Stimulated activated CD8-positive, alpha-beta memory T cell treated with anti-CD3 and anti-CD28 coated beads, Interleukin-2, amount 100 ng/mL, for 1 hour (primary cell): ENCODE measurements at places on chromosomes 5 and 9.

DNA sequence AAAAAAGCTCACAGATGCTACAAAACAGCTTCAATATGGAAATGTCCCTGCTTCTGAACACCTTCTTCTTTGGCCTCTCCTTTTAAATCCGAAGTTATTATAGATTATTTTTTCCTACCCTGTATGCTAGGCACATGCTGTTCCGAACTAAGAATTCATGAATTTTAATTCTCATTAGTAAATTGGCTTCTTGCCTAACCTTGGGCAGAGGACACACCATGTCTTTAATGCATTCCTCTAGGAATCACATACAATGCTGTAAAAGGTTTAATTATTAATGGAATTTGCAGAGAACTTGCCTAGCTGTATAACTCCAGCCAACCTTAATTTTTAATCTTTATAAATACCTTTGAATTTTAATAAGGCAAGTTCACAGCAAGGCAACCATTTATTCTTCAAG lies 234.4 kb downstream of the NTRK2 start:
- DNase-seq = no peak

- no peak for DNase-seq
These were observed 188.2 kb downstream of the CRB2 start for GRCh38 chr9:123544007-123544827.

DNA sequence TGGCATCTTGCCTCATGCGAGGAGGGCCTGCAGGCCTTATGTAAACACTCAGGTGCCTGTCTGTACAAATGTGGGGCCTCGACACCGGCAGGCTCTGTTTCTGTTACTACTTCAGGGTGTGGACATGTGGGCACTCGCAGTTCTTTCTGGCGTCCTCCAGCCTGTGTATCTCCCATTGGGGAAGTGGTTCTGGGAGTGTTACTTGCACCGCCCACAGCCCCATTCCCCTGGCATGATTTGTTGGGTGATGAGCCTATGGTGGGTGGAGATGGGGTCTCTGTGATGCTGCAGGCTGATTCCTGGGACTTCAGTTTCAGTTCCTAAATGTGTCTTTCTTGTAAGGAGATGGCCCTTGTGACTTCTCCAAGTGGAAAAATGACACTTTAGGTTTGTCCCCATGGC lies 82.1 kb upstream of the PITX1 start:
- no peak for DNase-seq

DNA sequence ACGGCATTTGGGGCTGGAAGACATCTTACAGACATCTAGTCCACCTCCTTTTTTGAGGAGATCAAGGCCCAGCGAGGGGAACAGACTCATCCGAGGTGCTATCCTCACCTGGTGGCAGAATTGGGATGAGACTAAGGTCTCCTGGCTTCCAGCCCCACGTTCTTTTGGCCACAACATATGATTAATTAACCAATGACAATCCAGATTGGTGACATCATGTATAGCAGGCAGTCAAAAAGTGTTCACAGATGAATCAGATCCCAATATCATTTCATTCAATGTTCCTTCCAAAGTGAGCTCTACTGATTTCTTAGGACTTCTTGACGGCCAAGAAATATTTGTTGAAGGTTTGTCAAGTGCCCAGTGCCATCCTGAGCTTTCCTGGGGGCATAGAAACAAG lies 3.9 kb downstream of the CFAP77 start:
- DNase-seq = no peak

DNA sequence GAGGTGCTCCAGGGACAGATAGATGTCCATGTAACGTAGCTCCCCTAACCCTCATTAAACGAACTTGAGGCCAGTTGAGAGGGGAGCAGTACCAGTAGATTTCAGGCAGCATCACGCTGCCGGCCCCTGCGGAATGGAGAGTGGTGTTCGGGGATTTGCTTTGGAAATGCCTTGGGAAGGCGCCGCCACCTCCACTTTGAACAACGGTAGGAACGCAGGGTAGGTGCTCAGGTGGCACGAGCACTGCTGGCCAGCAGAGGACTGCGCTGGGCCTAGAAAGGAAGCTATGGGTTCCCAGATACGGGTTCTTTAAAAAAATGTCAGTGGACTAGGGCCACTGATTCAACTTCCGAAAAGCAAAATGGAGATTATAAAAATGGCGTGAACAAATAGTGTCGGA lies 271.8 kb downstream of the FANCC start:
- DNase-seq = no peak

- DNase-seq = no peak
These were observed 14.2 kb upstream of the PPP1R2B start for GRCh38 chr5:156835905-156836304.

DNA sequence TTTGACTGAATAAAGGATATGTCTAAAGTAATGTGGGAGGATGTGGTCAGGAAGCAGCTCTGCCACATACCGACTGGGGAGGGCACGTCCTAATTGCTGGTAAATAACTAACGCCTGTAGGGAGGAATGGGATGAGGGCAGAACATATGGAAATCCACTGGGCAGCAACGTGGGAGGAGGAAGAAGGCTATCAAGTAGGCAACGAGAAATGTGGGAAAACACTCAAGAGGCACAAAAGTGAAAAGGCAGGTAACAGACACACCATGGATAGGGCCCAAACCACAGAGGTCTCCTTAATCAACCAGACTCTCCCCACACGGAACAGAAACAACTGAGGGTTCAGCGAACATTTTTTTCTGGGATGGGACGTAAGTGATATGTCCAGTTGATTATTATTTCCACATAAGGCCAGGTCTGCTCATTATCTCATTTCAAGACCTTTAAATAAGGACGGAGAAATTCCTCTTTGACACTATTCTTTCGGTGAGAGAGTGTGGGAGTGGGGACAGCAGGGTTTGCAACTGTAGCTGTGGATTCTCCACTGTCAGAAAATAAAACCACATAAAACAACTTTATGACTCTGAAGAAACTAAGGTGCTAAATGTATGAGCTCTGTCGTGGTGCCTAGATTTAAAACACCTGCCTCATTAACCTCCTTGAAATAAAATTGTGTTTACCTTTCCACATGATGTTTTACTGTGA lies 17.0 kb downstream of the IARS1 start:
- no peak for DNase-seq

DNA sequence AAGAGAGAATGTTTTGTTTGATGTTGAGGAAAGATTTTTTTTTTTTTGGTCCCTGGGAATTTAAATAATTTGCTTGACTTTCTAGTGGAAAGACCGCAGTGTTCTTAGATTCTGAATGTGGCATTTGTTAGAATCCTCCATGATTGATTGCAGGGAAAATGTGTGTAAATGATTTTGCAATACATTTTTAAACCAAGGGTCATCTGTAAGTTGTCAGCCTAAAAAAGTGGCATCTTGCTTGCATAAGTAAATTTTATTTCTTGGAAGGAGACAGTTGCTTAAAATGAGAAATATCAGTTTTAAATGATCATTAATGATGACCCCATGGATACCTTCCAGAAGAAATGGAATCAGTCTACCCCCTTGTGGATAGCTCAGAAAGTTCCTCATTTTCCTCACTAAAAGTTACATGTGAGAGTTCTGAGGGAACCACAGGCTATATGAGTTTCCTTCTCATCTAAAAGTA lies 105.1 kb upstream of the SLC25A48 start:
- no peak for DNase-seq

DNA sequence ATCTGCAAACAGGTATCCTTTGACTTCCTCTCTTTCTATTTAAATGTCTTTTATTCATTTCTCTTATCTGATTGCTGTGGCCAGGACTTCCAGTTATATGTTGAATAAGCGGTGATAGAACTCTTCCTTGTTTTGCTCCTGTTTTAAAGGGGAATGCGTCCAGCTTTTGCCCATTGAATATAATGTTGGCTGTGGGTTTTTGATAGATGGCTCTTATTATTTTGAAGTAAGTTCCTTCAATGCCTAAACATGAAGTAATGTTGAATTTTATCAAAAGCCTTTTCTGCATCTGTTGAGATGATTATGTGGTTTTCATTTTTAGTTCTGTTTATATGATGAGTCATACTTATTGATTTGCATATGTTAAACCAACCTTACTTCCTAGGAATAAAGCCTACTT lies 300.5 kb upstream of the CTNND2 start:
- DNase-seq = no peak

DNA sequence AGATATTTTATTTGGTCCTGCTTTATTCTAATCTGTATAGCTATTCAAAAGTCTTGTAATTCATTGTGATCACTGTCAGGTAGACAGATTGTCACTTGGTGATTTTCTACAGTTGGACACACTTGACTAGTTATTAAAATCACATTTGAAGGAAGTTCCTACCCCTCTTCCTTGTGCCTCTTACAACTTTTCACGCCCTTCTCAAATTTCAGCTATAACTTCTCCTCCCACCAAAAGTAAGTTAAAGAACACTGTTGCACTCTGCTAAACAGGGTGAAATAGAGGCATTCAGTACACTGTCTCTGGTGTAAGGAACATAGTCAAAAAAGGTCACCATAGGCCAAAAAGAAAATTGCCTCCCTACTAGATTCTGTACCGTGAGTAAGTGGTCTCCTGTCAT lies 142.1 kb upstream of the POU5F2 start:
- no peak for DNase-seq

GRCh38 chr9:79578891-79579290 lies 7.1 kb downstream of the TLE4 start:
- DNase-seq = no peak

DNA sequence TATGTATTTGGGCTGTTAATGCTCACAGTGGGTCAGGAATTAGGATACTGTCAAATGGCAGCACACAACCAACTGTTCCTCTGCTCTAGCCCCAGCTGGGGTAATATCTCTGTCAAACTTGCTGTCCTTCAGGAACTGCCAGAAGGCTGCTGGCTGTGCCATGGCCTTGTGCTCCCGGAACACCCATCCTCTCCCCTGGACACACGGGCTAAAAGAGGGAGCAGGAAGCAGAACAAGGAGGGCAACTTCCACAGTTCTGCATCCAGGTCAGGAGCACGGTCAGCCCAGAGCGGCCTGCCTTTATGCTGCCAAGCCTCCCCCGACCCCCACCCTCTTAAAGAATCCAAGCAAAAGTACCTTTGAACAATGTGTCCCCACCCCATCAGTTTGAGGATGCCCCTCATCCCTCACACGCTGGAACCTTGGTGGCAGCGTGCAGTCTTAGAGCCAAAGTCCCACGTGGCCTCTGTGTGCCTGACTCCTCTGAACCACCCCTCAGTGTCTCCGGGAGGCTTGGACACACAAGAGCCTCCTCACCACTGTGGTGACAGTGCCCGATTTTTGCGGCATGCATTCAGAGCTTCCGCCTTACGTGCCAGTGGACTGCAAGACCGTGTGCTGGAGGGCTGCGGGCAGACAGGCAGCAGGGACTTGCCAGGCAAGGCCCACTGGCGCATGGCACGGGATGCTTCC lies 60.8 kb downstream of the PSMB7 start:
- DNase-seq = no peak

- DNase-seq = no peak
These were observed 7.4 kb downstream of the CEMIP2 start for GRCh38 chr9:71760901-71761300.

GRCh38 chr9:115167175-115167574 lies 49.2 kb upstream of the TNC start:
- no peak for DNase-seq

- no peak for DNase-seq
These were observed 88.7 kb downstream of the RAPGEF1 start for GRCh38 chr9:131651160-131651559.

DNA sequence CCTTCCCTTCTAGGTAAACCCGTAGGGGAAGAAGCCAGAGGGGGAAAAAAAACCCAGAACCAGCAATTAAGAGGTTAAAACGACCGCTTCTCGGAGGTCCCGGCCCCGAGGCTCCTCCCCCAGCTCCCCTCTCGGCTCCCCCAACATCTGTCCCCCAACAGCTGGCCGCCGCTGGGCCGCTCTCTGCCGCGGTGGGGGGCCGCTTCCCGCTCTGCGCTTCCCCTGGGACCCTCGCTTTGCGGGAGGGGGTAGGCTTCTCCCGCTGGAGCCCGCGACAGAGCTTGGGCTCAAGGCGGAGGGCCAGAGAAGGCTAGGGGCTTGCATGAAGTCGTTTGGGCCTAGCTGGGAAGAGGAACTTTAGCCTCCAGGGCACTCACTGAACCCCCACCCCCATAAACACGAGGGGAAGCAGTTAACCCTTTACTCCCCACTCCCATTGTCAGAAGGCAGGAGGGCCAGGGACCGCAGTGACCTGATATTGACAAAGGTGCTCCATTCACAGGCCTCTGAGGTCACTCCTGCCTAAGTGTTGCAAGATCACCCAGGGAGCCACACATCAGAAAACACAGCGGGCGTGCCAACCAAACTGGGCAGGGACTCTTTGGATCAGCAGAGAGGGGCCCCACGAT lies 7.5 kb downstream of the LHX6 start:
- no peak for DNase-seq

DNA sequence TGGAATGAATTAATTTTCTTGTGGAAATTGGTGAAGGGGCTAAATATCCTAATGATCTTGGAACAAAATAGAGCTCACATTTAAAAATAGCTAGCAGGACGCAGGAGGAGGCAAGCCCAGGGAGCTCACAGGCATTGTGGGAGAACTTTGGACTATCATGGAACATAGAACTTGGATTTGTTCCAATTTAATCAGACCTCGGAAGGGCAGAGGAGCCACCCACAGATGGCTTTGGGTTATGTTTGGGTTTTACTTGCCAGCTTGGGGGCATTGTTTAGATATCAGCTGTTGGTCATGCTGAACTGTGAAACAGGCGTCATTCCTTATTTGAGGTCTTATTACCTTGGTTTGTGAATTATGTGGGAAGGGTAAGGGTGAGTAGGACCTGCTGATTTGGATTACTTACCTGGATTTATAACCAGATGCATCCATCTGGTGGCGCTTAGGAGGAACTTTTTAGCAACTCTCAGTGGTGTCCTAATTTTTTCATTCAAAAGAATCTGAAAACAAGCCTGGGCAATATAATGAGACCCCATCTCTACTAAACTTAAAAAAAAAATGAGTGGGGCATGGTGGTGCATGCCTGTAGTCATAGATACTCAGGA lies 14.1 kb upstream of the PTGR1 start:
- no peak for DNase-seq

GRCh38 chr9:8037745-8038144 lies 238.2 kb upstream of the DMAC1 start:
- no peak for DNase-seq

DNA sequence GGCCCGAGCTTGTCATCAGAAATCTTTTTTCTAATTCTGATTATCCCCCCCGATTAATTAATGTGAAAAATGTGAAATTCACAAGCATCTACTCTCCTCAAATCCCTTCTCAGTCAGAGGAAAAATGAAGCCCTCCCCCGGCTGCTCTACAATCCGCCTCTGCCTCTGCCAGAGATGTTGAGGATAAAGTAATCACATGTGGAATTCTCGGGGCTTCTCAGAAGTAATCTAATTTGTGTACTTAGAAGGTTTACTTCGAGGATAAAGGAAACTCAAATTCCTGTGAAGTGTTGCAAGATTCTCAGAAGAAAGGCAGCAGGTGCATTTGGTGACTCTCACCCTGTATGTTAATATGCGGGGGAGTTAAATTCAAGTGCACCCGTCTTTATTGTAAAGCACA lies 726.1 kb upstream of the ADAMTS16 start:
- no peak for DNase-seq

GRCh38 chr5:30997681-30998080 lies 195.8 kb upstream of the CDH6 start:
- DNase-seq = no peak

- no peak for DNase-seq
These were observed 95.9 kb downstream of the UGCG start for GRCh38 chr9:111992523-111992922.
